Activated CD8-positive, alpha-beta memory T cell treated with anti-CD3 and anti-CD28 coated beads, Interleukin-2, amount 50 U/mL, for 4 hours (primary cell): ENCODE measurements at places on chromosomes 1 and 21.

GRCh38 chr1:200684015-200684414 lies 14.3 kb upstream of the DDX59 start:
- DNase-seq, result no peak

GRCh38 chr1:80293818-80294217 lies 1287.3 kb upstream of the ADGRL4 start:
- DNase-seq, result no peak

DNA sequence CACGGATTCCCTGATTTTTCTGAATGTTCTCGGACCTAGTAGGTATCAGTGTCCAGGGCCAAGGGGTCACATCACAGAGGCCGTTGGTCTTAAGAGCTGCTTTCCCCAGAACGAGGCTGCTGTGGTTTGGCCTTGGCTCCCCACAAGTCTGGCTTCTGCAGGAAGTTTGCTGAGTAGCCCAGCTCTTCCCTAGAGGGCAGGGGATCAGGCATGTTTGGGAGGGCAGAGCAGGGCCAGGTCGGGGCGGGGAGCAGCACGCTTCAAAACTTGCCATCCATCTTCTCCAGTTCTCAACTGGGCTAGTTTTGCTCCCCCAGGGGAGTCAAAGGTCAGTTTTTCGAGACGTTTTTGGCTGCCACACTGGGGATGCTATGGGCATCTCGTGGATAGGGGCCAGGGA lies 37.0 kb downstream of the MAN1C1 start:
- no peak for DNase-seq

DNA sequence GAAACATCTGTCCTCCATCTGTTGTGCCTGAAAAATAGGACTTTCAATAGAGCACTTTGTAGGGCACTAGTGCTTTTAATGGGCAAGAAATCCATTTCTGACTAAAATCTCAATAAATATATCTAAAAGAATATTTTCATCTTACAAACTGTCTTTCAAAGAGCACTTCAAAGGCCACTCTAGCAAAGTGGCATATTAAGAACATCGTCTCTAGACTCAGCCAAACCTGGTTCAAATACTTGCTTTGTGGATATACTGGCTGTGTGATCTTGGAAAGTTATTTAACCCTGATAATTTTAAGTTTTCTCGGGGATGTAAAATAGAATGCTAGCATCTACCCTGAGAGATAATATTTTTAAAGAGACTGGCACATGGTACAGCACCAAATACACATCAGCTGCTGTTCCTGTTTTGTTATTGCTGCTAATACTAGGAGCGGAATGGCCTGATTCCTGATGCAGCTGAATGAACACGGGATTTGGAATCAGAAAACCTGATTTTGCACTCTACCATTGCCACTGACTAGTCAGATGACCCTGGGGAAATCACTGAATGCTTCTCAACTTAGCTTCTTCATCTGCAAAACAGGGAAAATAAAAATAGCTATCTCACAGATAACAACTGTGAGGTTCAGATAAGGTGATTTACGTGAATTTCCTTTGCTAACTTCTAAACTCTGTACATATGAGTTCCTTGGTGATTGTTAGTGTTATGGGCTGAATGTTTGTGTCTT lies 25.2 kb upstream of the LRRC8C start:
- DNase-seq, result no peak

DNA sequence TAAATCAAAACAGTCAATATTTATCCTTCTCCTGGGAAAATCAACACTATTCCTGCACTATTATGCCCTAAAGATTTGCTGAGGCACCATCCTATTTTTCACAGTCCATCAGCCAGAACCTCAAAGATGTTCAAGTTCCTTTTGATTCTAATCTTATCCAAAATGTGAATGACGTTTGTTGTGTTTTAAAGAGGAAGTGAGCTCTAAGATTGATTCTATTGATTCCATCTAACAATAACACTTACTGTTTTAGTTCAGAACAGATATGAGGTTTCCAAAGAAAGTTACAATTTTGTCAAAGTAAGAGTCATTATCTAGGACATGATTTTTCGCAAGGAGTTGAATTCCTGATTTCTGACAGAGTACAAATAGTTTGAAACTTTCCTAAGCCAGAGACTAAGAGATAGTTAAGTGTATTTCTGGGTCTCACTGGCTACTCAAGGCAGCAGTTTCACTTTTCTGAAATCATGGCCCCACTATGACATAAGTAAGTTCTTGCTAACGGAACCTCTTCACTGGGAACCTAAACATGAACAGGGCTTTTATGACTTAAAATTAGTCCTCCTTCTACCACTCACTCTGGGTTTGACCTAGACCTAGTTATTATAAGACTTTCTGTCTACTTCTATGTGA lies 84.7 kb downstream of the LHX9 start:
- DNase-seq, result no peak

DNA sequence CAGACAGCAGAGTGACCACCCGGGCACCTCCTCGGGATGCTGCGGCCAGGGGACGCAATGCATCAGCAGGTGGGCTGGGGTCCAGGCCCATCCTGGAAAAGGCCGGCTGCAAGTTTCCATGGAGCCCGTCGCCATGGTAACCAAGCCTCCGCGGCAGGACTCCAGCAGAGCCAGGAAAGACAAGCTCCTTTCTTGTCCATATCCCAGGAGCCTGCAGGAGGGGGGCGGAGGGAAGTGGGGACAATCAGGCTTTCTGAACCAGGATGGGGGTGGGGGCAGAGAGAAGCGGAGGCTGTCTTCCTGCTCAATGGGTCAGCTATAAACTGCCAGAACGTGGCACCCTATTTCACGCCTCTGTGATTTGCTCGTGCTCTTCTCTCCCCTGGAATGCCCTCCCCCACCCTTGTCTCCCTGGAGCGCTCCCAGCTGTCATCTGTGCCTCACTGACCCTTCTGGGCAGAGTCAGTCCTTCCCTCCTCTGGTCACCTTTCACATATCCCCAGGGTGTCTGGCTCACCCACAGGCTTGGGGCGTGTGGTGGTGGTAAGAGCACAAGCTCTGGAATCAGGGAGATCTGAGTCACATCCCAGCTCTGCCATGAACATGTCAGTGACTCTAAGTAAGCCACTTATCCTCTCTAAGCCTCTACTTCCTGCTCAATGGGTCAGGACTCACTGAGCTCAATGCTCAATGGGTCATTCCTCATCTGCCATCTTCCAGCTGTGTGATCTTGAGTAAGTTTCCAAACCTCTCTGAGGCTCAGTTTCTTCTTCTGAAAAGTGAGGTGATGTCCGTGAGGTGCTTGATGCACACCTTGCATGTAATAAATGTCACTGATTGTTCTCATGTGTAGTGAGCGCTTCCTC lies 58.9 kb upstream of the LAPTM5 start:
- DNase-seq, result no peak

DNA sequence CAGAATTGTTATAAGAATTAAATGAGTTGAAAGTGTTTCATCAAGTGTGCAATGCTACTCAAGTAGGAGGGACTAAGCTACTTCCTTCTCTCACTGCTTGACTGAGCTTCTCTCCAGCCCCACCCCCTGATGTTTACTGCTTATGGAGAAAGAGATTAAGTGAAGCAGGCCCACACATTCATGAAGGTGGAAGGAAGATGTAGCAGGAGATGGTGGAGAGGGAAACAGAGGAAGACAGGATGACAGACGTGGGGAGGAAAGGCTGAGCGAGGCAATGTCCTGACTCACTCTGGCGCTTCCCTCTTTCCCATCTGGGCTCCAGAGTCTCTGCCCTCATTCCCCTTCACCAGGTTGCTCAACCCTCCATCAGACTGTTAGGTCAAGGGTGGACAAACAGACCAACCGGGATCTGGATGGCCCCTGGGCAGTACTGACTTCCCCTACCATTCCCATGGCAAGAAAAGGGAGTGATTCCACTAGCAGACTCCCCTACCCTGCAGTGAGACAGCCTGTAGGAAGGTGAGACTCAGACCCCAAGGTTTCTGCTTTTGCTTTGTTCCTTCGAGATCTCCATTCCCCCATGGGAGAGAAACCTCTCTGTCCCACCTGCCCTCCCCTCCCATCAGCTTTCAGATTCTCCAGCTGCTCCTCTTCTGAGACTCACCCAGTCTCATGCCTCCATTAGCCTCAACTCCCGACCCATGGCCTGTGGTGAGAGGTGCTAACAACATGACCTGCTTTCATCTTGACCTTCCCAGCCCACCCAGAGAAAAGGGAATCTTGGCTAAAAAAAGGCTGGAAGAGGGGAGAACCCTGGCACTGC lies 3.1 kb upstream of the ARHGEF2 start:
- DNase-seq, result no peak

- DNase-seq, result no peak
Observed at GRCh38 chr1:164337885-164338284, 221.1 kb upstream of the PBX1 start.

GRCh38 chr21:41931041-41931451 lies 22.8 kb downstream of the C2CD2 start:
- DNase-seq, result no peak

- no peak for DNase-seq
Observed at GRCh38 chr21:44783020-44783696, 18.5 kb downstream of the UBE2G2 start.

- peak; percentile 13 for DNase-seq
Observed at GRCh38 chr21:44427241-44428120, 27.8 kb upstream of the LRRC3 start.

DNA sequence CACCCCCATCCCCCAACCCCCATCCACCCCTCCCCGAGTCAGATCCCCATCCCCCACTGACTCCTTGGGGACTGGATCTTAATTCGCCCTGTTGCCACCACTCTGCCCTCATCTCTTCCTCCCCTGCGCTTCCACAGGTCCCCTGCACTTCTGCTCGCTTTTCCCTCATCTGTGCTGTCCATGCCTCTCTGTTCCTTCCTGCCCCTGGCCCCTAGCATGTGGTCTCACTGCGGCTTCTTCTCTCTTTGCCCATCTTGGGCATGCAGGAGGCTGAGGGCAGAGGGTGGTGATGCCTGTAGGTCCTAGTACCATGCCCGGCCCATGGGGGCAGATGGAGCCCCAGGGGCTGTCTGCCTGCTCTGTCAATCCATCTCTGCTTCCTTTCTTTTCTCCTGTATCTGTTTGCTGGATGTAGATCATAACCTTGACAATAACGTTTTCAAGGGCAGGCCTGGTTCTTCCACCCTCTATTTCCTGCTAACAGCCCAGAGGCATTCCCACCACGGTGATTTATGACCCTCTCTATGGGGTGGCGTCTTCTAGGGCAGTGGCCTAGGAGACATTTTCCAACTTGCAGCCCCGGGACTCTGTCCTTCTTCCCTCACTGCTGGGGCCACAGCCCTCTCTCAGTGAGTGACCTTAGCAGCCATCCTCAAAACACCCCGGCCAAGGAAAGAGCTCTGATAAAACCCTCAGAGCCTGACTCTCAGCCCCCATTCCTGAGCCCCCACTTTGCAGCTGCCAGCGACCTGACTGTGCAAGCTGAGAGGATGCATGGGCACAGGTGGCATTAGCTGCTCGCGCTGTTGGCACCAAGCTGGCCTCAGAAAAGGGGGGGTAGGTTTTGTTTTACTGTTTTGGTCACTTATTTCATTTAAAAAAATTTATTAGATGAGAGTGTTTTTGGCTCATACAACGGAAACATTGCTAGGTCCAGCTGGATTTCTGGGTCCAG lies 33.9 kb downstream of the TMEM51 start:
- no peak for DNase-seq

- no peak for DNase-seq
Observed at GRCh38 chr1:186772228-186772627, 56.5 kb upstream of the PLA2G4A start.

GRCh38 chr1:33660244-33660643 lies 187.8 kb downstream of the ZSCAN20 start:
- DNase-seq, result no peak

DNA sequence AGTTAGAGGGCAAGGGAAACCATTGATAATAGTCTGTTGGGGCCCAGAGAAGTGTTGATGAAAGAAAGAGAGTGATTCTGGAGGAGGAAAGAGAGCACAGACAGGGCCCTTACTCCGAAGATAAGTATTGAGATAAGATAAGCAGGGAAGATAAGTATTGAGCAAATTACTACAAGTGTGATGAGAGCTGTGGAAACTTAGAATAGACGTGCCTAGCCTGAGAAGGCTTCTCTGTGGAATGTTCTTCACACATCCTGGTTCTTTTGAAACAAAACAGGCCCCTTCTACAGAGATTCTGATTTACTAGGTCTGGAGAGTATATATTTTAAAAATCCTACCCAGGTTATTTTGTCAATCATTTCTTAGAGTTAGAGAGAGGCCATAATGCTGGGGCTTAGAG lies 26.4 kb downstream of the FNBP1L start:
- DNase-seq, result no peak

DNA sequence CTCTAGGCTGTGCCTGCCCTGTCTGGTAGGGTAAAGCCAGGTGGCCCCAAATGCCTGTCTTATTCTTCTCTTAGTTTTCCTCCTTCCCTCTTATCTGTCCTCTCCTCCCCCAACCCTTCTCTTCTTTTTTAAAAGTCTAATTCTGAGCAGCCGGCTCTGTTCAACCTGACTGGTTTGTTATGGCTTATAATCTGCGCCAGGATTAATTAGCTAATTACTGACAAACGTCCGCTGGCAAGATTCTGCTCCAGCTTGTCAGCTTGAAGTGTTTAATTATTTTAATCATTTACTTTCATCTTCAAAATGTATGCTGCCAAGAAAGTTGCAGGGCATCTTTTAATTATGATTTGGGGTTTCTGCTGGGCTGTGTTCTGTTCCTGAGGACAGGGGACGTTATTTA lies 27.2 kb upstream of the PSMB2 start:
- DNase-seq, result no peak

DNA sequence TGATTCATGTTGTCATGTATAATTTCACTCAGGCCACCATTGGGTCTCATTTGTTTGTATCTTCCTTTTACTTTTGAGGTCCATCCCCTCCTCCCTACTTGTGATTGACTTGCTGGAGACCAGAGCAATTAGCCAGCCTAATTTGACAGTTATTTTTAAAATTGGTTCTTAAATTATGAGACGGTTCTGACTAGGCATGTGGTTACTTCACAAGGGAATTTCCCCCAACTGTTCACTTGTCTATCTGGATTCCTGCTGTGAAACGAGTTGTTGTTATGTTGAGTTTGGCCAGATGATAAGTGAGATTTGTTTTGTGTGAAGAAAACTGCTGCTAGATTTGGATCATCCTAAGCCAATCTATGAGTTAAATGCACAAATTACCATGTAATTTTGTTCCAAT lies 359.1 kb downstream of the BARHL2 start:
- no peak for DNase-seq

DNA sequence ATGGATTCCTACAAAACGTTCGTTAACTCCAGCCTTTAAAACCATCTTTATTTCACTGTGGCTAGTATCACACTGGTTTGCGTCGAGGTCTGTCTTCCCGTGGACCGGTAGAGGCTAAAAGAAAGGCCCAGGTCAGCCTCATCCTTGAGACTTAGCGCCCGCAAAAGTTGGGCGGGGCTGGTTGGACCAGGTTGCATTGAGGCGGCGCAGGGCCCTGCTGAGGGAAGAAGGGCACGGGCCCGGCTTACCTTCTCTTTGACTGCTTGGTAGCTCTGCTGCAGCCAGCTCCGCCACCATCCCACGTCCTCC lies 455 bp downstream of the BSDC1 start:
- DNase-seq, result no peak

DNA sequence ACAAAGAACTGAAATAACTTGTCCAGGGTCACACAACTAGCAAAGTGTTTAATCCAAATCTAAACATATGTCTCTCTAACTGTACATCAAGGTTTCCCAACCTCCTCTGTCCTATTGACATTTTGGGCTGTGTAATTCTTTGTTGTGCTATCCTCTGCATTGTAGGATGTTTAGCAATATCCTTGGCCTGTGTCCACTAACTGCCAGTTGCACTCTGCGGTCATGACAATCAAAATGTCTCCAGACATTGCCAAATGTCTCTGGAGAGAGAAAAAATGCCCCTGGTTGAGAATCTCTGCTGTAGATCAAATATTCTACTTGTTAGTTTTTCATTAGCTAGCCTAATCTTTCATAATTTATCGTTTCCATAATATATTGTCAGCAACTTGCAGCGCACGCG lies 353.4 kb upstream of the NEGR1 start:
- no peak for DNase-seq
